ENCODE measurements at places on chromosomes 16 and 17.

- no peak for DNase-seq
Observed at GRCh38 chr17:78669975-78670518, 92.9 kb upstream of the DNAH17 start.

- DNase-seq: peak; percentile 65
Observed at GRCh38 chr16:84183911-84184591, 2.8 kb downstream of the TAF1C start.

GRCh38 chr16:12455287-12455798 lies 348.3 kb downstream of the CPPED1 start:
- peak; percentile 61 for DNase-seq

DNA sequence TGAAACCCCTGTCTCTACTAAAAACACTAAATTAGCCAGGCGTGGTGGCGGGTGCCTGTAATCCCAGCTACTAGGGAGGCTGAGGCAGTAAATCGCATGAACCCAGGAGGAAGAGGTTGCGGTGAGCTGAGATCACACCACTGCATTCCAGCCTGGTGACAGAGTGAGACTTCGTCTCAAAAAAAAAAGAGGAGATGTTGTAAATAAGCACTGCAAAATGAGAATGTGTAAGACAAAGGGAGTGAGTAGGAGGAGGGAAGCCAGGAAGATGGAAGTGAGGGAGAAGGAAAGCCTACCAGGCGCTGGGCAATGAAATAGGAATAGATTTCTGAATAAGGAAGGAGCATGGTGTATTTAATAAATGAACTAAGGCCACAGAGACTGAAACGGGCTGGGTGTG lies 8.7 kb upstream of the PRPF8 start:
- no peak for DNase-seq

DNA sequence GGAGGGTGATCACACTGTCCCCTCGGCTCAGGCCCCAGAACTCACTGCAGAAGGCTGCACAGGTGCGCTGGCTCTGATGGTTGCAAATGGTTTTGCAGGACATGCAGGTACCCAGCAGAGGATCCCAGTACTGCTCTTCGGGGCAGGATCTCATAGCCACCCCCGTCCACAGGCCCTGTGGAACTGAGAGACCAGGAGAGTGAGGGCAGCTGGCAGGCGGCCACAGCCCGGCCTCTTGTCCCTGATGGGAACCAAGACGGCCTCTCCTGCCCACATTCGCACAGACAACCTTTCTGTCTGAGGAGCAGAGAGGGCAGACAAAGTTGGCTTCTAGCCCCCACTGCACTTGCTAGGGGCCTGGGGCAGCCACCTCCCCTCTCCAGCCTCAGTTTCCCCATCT lies 19.5 kb downstream of the TNFRSF13B start:
- DNase-seq: no peak

GRCh38 chr17:68320311-68320865 lies 29.1 kb downstream of the ARSG start:
- DNase-seq: no peak

GRCh38 chr17:29061036-29061435 lies 18.1 kb downstream of the PIPOX start:
- no peak for DNase-seq

DNA sequence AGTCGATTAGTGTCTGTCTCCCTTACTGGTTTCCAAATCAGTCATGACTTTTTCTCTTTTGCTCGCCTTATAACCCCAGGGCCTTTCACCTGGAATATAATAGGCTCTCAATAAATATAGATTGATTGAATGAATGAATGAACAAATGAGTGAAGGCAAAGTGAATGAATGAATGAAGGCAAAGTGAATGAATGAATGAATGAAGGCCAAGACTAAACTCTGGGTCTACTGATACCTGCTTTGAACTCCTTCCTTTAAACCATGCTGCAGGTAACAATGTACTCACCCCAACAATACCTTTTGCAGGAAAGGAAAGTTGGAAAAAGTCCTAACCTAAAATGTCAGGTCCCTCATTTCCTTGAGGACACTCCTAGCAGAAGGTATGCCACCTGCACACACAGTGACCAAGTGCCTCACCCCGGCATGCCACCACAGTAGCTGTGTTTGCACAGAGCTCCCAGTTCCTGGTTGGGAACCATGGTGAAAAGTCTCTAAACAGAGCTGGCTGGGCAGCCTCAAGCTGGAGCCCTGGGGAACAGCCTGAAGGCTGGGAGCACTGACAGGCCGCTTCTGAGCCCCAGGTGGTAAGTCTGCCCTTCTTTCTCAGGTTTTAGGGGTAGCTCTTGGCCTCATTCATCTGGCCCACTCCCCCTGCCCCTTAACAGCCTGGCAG lies 42.7 kb upstream of the ANKFN1 start:
- no peak for DNase-seq

DNA sequence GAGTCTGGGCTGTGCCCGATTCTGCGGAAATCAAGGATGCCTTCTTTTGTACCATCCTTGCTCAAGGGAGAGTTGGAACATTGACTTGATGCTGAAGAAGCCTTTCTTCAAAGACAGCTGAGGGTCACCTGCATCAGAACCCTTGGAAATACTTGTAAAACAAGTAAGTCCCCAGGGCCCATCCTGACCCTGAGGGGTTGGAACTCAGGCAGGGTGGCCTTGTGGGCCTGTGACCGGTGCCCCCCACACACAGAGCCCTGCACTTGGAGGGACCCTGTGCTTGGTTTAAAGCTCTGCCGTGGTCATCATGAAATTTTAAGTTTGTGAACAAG lies 56.9 kb downstream of the WIPI1 start:
- no peak for DNase-seq

DNA sequence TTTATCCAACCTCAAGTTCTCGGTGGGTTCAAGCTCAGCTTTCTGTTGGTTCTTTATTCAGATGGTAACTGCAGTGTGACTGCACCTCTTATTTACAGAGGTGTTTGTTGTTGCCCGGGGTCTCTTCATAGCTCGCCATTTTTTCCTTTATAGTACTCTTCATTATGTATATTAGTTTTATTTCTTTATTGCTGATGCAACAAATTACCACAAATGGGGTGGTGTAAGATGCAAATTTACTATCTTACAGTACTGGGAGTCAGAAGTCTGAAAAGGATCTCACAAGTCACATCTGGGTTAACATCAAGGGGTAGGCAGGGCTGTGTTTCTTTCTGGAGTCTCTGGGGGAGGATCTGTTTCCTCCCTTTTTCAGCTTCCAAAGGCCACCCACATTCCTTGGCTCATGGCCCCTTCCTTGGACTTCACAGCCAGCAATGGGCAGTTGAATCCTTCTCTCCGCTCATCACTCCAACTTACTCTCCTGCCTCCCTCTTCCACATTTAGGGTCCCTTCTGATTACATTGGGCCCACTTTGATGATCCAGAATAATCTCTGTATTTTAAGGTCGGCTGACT lies 241.2 kb downstream of the HAPSTR1 start:
- no peak for DNase-seq

GRCh38 chr16:782258-782657 lies 5.9 kb downstream of the RPUSD1 start:
- no peak for DNase-seq

DNA sequence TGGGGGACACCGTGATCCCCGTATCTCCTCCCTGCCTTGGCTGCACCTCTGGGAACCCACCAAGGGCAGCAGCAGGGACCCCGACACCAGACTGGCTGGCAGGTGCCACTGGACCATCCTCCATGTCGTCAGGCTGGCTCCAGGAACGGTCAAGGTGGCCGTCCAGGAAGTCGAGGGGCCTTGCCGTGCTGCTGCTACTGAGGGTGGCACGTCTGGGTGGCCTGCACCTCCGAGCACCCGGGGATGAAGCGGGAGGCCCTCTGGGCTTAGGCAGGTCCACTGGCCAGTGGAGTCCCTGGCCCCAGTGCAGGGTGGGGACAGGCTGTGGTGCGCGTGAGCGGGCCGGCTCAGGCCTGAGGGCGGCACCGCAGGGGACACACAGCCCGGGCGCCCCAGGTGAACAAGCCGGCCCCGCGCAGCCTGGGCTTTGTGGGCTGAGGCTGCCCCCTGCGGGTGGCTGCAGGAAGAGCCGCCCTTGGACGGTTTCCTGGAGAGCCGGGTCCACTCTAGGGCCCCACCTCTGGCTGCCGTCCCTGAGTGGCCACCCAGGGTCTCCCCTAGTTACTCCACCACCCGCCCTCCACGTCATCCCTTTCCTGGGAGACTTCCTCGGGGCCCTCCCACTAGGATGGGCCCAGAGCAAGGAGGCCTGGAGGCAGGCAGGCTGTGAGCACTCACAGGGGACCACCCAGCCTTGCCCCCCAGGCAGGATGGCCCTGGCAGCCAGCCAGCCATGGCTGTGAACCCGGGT lies 42.8 kb upstream of the ZC3H18 start:
- peak; percentile 61 for DNase-seq

DNA sequence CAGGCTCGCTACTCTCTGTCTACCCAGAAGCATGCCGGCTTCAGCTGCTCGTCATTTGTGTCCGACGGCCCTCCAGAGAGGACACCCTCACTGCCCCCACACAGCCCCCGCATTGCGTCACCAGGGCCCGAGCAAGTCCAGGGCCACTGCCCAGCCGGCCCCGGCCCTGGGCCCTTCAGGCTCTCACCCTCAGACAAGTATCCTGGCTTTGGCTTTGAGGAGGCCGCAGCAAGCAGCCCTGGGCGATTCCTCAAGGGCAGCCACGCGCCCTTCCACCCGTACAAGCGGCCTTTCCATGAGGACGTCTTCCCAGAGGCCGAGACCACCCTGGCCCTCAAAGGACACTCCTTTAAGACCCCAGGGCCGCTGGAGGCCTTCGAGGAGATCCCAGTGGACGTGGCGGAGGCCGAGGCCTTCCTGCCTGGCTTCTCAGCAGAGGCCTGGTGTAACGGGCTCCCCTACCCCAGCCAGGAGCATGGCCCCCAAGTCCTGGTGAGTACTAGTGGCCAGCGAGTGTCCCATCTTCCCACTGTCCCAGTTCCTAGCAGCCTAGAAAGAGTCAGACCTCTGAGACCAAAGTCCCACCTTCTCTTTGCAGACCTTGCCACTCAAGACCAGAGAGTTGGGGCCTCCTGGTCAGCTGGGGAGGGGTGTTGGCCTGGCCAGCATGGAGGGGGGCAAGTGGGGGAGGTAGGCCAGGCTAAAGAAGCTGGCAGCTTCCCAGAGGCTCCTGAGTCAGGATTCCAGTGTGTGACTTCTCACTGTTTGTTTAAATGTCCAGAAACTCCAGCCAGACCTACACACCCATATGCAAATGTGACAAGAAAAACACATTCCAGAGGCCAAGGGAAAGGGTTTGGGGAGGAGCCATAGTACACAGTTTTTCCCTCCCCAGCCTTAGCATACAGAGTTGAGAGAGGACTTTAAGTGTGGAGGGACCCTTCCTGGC lies 18.6 kb downstream of the FOXN1 start:
- DNase-seq: no peak

DNA sequence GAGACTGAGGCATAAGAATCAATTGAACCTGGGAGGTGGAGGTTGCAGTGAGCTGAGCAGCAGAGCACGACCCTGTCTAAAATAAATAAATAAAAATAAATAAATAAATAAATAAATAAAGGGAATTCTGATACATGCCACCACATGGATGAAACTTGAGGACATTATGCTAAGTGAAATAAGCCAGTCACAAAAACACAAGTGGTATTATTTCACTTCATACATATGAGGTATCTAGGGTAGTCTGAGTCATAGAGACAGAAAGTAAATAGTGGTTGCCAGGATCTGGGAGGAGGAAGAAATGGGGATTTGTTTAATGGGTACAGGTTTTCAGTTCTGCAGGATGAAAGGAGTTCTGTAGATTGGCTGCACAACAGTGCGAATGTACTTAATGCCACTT lies 16.3 kb downstream of the PIPOX start:
- peak; percentile 23 for DNase-seq

DNA sequence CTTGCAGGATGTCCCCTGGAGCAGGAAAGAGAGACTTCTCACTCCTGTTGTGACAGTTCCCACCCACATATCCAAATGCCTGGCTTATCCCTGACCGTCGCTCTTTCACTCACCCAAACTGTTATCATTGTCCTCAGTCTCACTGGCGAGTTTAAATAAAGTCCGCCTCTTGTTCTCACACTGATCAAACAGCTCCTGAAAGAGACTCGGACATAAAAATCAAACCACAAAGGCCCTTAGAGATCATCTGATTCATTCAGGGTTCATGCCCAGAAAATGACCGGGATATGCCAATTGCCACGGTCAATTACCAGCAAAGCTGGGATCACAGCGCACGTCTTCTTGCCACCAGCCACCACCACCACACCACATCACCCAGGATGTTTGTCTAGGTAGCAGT lies 19.9 kb downstream of the GGA3 start:
- DNase-seq: no peak

- no peak for DNase-seq
Observed at GRCh38 chr16:25253322-25253721, 4.3 kb downstream of the ZKSCAN2 start.

- DNase-seq: peak; percentile 47
Observed at GRCh38 chr17:38456031-38456815, 28.0 kb downstream of the ARHGAP23 start.

DNA sequence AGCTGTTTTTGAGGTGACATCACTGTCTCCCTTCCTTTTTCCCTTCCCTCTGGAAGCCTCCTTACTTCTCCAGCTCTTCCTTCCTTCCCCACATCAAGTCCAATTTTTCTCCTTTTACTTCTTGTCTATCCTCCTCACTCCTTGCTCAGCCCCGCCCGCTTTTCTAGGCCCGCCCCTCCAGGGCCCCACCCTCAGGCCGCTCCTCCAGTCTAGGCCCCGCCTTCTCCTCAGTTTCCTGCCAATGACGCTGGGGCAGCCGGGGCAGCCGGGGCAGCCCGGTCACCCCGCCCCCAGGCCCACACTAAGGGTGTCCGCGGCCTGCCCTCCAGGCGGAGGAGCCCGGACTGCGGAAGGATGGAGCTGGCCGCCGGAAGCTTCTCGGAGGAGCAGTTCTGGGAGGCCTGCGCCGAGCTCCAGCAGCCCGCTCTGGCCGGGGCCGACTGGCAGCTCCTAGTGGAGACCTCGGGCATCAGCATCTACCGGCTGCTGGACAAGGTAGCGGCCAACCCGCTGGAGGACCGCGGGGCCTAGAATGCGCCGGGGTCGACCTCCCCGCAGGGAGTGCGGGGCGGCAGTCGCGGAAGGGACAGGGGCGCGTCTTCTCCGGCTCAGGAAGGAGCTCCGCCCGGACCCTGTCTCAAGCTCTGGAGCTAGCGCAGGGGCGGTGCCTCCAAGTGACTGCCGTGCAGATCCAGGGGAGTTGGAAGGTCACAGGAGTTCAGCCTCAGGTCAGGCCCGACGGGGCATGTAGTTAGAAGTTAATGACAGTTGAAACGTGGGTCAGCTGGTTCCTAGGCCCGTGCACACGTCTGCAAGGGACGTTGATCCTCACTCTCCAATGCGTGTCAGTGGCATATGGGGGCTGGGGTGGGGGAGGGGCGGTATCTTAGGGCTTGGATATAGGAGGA lies at the start of gene PCTP:
PCTP (plus strand) TSS at position 302 of the 908 bp plus-strand sequence; CDS start at position 355, 53 bp downstream.
- DNase-seq: peak; percentile 90

- DNase-seq: peak; percentile 23
Observed at GRCh38 chr17:16922386-16923096, 49.4 kb downstream of the TNFRSF13B start.

DNA sequence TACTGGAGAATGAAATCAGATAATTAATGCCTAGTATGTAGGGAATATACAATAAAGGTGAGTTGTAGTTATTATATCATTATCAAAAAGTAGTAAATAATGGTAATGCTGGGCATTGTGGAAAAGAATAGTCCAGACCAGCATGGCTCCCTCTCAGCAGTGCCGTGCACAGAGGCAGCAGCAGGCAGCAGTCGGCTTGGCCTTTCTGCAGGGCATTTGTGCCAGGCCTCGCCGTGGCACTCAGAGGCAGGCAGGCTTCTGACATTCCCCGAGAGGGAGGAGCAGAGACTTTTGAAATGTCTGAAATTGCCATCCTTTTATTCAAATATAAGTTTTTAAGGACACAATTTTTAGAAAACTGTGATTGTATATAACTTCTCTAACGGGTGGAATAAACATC lies 15.0 kb downstream of the KIAA0513 start:
- no peak for DNase-seq

- DNase-seq: no peak
Observed at GRCh38 chr17:66146394-66146793, 45.5 kb downstream of the CEP112 start.

GRCh38 chr17:22694362-22695227 lies 1002.3 kb downstream of the KCNJ18 start:
- DNase-seq: no peak
